ENCODE measurements at places on chromosomes 13 and 19.

DNA sequence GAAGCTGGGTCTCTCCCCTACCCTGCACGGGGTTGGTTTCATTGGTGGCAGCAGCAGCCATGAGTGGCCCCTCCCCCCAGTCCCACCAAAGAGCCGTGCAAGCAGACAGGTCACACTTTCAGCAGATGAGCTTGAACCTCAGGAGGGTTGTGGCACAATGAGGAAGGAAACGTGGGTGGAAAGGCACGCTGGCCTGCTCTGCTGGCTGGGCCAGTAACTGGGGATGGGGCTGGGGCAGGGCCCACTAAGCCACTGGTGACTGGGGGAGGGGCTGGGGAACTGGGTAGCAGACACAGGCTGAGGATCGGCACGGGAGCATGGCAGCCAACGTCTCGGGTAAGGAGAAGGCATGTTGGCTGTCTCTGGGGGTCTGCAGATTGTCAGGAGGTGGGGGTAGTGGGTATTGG lies at the start of gene P2RY11:
P2RY11 (plus strand) TSS at position 289 of the 407 bp plus-strand sequence; CDS start at position 318, 29 bp downstream.
- DNase-seq = no peak

- DNase-seq = no peak
Measured at GRCh38 chr19:21314676-21315075, 14.5 kb downstream of the ZNF708 start.

GRCh38 chr19:45913874-45914830 lies at the start of gene NANOS2:
TSS of gene NANOS2 (minus strand) at chr19:45914778. CDS start at chr19:45914693, 85 bp downstream.
- DNase-seq = peak; percentile 64

- DNase-seq = peak; percentile 20
Measured at GRCh38 chr13:26558074-26558805, 757 bp downstream of the WASF3 start.

GRCh38 chr13:100508996-100509395 lies 79.6 kb downstream of the GGACT start:
- no peak for DNase-seq

- DNase-seq = peak; percentile 40
Measured at GRCh38 chr19:18193388-18194180, 566 bp downstream of the MPV17L2 start.

DNA sequence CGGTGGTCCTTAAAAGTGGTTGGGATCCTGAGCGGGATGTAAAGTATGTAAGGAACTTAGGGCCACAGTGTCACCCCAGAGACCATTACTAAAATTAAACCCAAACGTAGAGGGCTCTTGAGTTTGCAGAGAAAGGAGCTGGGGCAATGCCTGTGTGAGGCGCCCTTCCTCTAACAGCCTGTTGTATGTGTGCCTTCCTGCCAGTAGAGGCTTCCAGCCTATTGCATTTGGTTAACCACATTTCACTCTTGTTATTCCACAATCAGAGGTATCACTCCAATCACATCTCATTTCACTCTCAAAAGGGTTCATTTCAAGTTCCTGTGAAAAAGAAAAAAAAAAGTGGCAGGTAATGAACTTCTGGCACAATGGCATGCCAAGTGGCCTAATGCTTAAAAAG lies 29.4 kb downstream of the DIAPH3 start:
- no peak for DNase-seq

DNA sequence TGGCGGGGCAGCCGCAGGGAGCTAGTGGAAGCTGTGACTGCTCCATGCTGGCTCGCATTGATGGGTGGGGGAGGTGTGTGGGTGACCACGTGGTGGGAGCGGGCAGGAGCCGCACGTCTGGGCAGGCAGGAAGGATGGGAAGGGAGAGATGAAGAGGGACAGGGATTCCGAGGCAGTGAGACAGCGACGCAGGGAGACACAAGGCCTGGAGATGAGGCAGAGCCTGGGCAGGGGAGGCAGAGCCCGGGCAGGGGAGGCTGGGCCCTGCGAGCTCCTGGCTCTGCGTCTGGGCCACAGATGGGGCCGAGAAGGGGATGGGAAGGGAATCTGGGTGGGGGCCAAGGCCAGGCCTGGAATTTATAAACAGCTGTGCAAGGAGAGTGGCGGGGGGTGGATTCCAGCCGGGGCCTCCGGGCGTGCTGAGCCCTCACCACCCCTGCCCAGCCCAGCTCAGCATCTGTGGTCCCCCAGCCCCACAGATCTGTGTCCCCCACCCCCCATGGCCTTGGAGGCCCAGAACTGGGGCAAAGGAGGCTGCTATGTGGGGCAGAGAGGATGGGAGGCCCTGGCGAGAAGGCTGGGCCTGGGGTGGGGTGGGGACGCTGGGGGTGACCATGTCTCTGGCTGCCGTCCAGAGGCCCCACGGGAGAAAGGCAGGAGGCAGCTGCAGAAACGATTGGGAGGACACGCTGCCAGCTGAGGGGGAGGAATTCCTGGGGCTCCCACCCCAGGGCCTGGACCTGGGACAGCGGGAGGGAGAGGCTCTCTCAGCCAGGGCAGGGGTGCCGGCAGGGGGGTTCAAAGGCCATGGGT lies 6.0 kb downstream of the EHD2 start:
- no peak for DNase-seq

DNA sequence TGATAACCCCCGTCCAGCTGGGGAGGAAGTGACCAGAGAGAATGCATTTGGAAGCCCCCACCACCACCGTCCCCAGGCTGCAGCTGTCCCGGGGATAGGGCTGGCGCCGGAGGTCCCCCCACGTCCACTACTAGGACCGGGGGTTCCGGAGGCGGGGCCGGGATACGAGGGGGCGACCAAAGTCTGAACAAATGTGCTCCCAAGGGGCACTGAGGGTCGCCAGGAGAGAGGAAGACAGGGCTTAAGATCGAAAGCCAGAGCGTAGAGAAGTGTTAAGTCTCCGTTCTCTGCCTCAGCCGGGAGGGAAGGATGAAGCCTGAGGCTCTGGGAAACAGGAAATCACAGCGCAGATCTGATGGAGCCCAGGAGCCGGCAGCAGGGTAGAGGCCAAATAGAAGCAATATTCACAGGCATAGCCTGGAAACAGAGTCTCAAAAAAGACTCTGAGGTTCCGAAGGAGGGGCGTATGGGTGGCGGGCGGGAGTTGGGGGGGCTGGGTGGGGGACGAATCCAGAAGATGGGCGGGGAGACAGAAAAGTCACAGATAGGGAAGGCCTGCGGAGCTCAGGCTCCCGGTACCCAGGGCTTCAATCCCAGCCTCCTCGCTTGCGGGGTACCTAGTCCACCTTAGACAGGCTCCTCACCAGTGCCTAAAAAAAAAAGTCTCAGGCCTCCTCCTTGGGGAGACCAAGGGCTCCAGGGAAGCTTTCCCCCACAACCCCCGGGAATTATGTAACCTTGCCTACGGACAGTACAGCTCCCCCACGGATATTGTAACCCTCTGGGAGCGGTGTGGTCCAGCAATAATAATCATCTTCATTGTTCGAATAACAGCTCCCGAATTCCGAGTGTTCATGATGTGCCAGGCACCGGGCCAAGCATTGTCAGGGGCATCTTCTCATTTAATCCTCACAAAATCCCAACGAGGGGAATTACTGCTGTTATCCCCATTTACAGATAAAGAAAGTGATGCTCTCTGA lies 1.1 kb upstream of the ERF start:
- peak; percentile 73 for DNase-seq

DNA sequence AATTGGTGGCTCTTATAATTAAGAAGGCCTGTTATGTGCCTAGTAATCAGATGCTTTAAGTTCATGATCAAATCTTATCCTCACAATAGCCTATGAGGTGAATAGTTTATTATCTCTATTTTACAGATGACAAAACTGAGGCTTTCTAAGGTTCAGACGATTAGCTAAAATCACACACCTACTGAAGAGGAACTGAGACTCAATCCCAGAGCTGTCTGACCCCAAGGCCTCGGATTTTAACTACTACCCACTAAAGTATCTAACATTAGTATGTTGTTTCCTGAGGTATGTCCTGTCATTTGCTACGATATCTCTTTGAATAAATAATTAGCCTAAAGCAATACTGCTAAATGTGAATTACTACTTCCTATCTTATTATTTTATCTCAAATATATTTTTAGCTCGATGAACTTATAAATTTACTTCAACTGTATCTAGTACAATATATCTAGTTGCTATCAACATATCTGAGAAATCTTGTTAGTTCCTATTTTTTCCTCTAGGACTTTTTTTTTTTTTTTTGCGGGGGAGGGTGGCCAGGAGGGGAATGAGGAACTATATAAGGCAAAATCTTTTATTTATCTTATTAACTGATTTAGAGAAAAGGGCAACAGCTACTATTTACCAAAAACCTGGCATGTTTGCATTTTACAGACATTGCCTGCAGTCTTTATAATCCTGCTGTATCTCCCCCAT lies 118.5 kb downstream of the ABCC4 start:
- DNase-seq = no peak

- DNase-seq = no peak
Measured at GRCh38 chr19:35246466-35247092, 2.2 kb upstream of the LSR start.

DNA sequence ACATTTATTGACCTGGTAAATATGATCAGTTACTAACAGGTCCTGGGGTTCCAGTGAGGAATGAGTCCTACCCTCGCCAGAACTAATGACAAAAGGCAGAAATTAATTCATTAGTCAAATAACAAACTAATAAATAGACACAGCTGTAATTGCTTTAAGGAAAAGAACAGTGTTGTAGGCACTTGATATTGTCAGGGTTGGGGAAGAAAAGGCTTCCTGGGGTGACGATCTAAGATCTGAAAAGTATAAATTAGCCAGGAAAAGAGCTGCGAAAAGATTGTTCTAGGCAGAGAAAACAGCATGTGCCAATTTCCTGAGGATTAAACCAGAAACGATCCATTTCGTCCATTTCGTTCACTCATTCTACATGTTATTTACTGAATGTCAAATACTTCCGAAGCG lies 670 bp upstream of the CHAF1A start:
- DNase-seq = no peak

DNA sequence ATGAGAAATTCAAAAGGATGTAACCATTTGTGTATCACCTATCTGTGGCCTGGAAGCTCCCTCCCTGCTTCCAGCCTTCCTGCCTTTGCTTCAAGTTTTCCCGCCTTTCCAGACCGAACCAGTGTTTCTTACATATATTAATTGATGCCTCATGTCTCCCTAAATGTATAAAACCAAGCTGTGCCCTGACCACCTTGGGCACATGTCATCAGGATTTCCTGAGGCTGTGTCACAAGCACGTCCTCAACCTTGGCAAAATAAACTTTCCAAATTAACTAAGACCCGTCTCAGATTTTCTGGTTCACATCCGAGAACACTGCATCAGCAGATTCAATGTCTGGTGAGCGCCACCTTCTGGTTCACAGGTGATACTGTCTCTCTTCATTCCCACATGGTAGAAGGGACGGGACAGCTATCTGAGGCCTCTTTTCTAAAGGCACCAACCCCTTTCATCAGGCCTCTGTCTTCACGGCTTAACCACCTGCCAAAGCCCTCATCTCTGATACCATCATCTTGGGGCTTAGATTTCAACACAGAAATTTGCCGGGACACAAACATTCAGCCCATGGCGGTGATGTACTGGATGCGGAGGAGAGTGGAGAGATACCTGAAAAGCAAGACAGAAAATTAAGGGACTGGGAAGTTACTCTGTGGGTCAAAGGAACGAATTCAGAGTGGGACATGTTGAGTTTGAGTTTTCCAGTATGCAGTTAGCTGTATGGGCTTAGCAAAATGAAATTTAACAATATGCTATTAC lies 58.7 kb upstream of the PABPC3 start:
- DNase-seq = peak; percentile 76

DNA sequence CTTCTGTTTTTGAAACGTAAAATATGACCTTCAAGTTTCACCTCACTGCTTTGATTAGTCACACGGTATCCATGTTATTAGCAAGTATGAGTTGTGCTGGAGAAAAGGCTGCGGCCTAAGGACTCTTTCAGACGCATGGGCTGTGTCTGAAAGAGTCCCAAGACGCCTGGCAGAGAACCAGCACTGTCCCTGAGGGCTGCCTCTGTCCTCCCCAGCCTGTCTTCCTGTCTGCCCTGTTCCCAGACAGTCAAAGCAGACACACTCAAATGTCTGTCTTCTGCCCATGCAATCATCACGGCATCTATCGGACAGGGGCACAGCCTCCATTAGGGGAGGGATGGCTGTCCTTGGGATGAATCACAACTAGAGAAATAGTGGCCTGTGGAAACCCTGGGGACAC lies 65.5 kb downstream of the DPY19L3 start:
- no peak for DNase-seq

DNA sequence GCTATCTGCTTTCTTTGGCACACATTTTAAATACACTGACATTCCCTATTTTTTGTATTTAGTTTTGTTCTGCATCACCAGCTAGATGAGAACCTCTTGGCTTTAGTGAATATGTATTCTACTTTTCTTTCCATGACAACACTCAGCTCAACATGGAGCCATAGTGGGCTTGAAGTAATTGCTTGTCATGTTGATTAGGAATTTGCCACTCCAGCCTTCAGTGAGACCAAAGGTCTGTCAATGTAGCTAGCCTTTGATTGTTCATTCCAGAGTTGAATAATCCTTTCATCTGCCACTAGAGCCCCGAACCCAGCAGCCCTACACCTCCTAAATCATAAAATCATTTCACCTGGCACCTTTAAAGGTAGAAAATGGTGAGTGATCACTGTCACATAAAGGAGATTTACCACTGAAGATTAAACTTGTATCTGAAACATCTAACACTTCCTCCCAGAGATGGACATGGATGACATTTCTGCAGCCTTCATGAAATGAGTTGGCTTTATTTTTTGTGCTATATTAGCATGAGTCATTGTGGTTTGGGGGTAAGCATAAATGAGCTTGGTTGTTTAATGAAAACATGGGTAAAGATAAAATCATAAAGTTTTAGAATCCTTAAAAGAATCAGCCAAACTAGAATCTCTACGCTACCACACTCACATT lies 29.2 kb upstream of the GARRE1 start:
- no peak for DNase-seq

DNA sequence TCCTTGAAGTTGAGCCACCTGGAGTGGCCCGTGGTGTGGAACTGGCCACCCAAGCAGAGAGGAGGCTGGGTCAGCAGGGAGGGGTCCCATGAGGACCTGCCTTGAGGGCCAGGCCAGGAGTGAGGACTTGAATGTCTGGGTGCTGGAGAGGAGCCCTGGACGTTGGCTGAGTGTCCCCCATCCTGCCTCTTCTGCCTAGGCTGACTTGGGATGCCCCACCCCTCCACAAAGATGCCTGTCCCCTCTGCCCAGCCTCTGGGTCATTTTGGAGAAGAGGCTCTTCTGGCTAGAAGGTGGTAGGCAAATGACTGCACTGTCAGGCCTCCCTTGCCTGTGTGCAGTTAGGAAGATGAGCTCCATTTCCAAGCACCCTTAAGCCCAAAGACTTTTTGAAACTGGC lies 1.7 kb downstream of the SSBP4 start:
- DNase-seq = no peak

GRCh38 chr19:4362831-4363545 lies 19.6 kb downstream of the MPND start:
- DNase-seq = no peak

- no peak for DNase-seq
Measured at GRCh38 chr13:28424541-28424940, 70.4 kb downstream of the FLT1 start.

Measured in HAP-1 (cell line).